ENCODE measurements at places on chromosomes 2 and 18. TPM values are rescaled to one million over a fixed set of nuclear protein-coding genes. Genes with fewer than 3 reads are reported as not detected.

Gene KHK
- total RNA-seq: 12.2 TPM

Gene FBLN7
- 1.4 TPM for total RNA-seq

Gene TMEM37
- total RNA-seq: 4.2 TPM

Gene NGEF
- total RNA-seq: 1.9 TPM

Gene ITSN2
- 17.0 TPM for total RNA-seq

Gene PTPN18
- 16.3 TPM for total RNA-seq

Gene TRAK2
- total RNA-seq: 13.8 TPM

Gene ATOH8
- 0.22 TPM for total RNA-seq

Gene RUFY4
- total RNA-seq: 0.44 TPM

Gene UGT1A8
- total RNA-seq: not detected

Gene RAX
- 0.37 TPM for total RNA-seq

Measured in H9 (cell line).